Prostate gland (tissue), 2 donors: ENCODE measurements at places on chromosomes 2 and 18. TPM values are rescaled to one million over a fixed set of nuclear protein-coding genes. Genes with fewer than 3 reads are reported as not detected.

Gene AAK1
- 77.3 TPM for total RNA-seq

Gene COLEC11
- total RNA-seq = 2.9 TPM

Gene DES
- total RNA-seq = 1,742 TPM

Gene CD8B2
- total RNA-seq = 0.55 TPM

Gene YES1
- total RNA-seq = 116 TPM

Gene AGXT
- not detected for total RNA-seq

Gene RNF144A
- total RNA-seq = 27.9 TPM

Gene CKAP2L
- 0.23 TPM for total RNA-seq

Gene SATB2
- 5.2 TPM for total RNA-seq

Gene ALLC
- 5.2 TPM for total RNA-seq

DNA sequence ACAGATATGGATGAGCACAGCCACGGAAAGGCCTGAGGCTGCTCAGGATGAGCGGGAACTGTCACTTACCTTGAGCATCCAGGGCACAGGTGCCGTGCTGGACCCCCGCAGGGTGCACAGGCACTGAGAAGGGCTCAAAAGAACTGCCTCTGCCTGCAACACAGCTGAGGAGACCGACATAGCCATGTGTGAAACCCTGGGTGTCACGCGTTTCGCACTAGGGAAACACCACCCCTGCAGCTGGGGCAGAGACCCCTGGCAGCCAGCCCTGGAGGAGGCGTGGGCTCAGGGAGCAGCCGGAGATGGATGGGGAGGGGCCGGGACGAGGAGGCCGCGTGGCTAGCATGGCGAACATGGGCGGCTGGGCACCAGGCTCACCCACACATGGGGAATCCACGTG, 228.9 kb downstream of the EIPR1 start:
- no peak for DNase-seq
- peaks cover 8% of the 10 kb centered on the region for H3K4me1 ChIP-seq
- no peaks in the 10 kb centered on the region for H3K36me3 ChIP-seq
- no peaks in the 10 kb centered on the region for H3K27me3 ChIP-seq

GRCh38 chr2:70250434-70250833, 2.0 kb upstream of the TIA1 start:
- no peak for DNase-seq
- no peaks in the 10 kb centered on the region for H3K36me3 ChIP-seq
- H3K27ac ChIP-seq = no peak overlapping the region
- no peaks in the 10 kb centered on the region for H3K4me1 ChIP-seq
- no peaks in the 10 kb centered on the region for H3K27me3 ChIP-seq
- H3K4me3 ChIP-seq = no peak overlapping the region

DNA sequence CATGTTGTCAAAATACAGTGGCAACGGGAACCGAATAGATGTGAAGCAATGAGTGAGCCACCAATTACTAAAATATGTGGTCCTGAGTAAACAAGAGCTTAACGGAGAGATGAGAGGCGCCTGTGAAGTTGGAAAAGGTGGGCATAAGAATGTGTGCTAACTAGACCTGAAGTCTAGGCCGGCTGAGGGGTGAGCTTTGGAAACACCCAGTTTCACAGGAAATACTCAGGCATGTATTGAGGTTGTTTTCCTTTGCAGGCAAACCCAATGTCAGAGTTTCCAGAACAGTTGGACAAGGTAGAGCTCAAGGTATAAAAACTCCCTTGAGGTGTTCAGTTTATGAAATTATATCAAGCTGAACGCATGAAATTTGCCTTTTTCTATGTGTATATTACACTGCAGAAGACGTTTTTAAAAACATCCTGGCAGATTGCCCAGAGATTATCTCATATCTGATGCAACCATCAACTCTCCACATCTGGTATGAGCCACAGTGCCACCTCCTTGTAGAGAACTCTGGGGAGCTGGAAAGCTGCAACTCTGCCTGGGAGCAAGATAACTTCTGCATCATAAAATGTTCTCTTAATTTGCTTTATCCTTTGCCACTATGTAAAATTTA, 3.9 kb upstream of the WDSUB1 start:
- DNase-seq = no peak
- no peak overlapping the region for H3K4me3 ChIP-seq
- H3K36me3 ChIP-seq = no peaks in the 10 kb centered on the region
- no peak overlapping the region for H3K27ac ChIP-seq
- H3K27me3 ChIP-seq = no peaks in the 10 kb centered on the region

- H3K27me3 ChIP-seq = no peaks in the 10 kb centered on the region
- no peaks in the 10 kb centered on the region for H3K36me3 ChIP-seq
- DNase-seq = no peak
- H3K4me3 ChIP-seq = no peak overlapping the region
- no peaks in the 10 kb centered on the region for H3K4me1 ChIP-seq
These were observed 12.0 kb upstream of the NAT8 start for GRCh38 chr2:73654175-73654574.

- H3K4me1 ChIP-seq = peaks cover 26% of the 10 kb centered on the region
- DNase-seq = no peak
- H3K27me3 ChIP-seq = no peaks in the 10 kb centered on the region
- no peak overlapping the region for H3K4me3 ChIP-seq
- H3K36me3 ChIP-seq = no peaks in the 10 kb centered on the region
These were observed 5.6 kb downstream of the MERTK start for GRCh38 chr2:111903930-111904439.

GRCh38 chr2:105580216-105580615, 164.5 kb upstream of the NCK2 start:
- H3K36me3 ChIP-seq = no peaks in the 10 kb centered on the region
- no peak overlapping the region for H3K4me3 ChIP-seq
- no peak overlapping the region for H3K27ac ChIP-seq
- H3K4me1 ChIP-seq = no peaks in the 10 kb centered on the region
- H3K27me3 ChIP-seq = no peaks in the 10 kb centered on the region
- DNase-seq = no peak

DNA sequence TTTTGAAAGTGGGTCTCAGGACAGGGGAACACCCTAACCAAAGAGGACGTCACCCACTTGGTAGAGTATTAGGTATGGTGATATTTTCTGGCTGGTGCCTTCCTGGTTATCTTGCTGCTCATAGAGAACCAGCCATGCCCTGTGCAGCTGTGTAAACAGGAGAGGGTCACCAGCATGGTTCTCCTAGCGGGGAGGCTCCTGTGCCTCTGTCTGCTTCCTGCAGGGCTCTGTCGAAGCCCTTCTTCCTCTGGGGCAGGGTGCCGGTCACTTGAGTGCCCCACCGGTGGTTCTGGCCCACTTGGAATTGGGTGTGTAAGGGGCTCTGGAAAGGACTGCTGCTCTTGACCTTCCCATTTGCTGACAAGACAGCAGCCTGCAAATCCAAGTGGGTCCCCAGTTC, 131.6 kb upstream of the MSH6 start:
- no peak overlapping the region for H3K4me3 ChIP-seq
- DNase-seq = no peak
- H3K36me3 ChIP-seq = no peaks in the 10 kb centered on the region
- peaks cover 2% of the 10 kb centered on the region for H3K27me3 ChIP-seq
- no peak overlapping the region for H3K27ac ChIP-seq

- no peak overlapping the region for H3K27ac ChIP-seq
- H3K4me3 ChIP-seq = no peak overlapping the region
- H3K36me3 ChIP-seq = no peaks in the 10 kb centered on the region
- no peaks in the 10 kb centered on the region for H3K4me1 ChIP-seq
These were observed 375.1 kb upstream of the KCNH7 start for GRCh38 chr2:163213661-163214081.

DNA sequence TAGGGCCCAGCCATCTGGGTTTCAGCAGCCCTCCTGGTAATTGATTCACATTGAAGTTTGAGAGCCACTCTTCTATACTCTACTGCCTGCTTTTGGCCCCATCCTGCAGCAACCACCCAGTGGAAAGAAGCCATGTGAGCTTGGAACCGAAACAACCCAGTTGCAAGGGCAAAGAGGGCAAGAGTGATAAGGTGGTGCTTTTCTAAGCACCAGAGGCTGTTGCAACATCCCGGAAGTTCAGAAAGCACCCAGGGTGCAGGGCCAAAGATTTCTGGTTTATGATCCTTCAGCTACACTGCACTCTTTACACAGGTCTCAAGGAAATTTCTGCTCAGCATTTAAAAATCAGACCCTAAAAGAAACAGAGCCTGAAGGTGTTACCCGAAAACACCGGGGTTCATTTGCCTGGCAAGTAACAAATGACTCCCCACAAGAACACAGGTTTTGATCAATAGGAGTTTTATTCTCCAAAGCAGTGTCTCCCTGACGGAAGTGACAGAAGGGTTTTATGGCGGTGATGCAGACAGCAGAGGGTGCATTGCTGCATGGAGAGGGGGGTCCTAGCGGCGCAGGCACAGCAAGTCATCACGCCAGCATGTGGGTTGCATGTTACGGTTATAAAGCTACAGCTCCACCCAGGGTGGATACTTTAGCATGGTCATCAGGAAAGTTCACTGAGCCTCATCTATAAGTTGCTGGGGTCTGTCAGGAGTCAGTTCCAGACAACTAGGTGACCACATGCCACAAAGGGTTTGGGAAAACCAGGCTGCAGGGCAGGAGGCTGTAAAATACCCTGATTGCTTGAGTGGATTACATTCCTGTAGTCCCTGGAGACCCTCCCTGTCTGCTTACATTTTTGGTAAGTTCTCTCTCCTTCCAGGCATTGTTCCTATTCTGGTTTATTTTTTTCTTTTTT, 28.8 kb upstream of the TMEM37 start:
- no peaks in the 10 kb centered on the region for H3K4me1 ChIP-seq
- no peak overlapping the region for H3K27ac ChIP-seq
- no peak overlapping the region for H3K4me3 ChIP-seq
- peak; percentile 22 for DNase-seq
- H3K27me3 ChIP-seq = no peaks in the 10 kb centered on the region

- H3K27me3 ChIP-seq = no peaks in the 10 kb centered on the region
- DNase-seq = peak; percentile 92
- H3K27ac ChIP-seq = peak overlapping the region; percentile 85
- no peaks in the 10 kb centered on the region for H3K4me1 ChIP-seq
- peak overlapping the region; percentile 97 for H3K4me3 ChIP-seq
- H3K36me3 ChIP-seq = no peaks in the 10 kb centered on the region
These were observed 219.1 kb downstream of the RTP5 start for GRCh38 chr2:242088471-242089212.

DNA sequence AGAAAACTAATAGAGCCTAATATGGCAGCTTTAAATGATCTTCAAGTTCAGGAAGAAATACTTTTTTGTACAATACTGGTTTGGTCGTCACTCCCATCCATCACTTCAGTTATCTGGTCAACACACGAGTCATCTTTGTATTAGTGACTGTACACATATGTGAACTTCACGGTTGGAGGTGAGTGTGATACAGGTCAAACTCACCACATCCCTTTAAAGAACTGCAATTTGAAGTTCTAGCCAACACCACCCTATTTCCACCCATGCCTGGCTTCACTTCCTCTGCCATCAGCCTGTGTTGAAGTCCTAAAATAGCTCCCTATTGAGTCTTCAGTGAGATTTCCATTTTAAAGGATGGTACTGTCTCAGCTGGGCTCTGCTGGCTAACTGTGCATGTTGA, 361.9 kb downstream of the TXNL1 start:
- no peaks in the 10 kb centered on the region for H3K4me1 ChIP-seq
- no peaks in the 10 kb centered on the region for H3K36me3 ChIP-seq
- no peak overlapping the region for H3K27ac ChIP-seq

- H3K27me3 ChIP-seq = no peaks in the 10 kb centered on the region
- H3K27ac ChIP-seq = no peak overlapping the region
- H3K4me3 ChIP-seq = no peak overlapping the region
- DNase-seq = no peak
- H3K4me1 ChIP-seq = no peaks in the 10 kb centered on the region
These were observed 57.4 kb upstream of the EPAS1 start for GRCh38 chr2:46239847-46240181.

- H3K4me1 ChIP-seq = no peaks in the 10 kb centered on the region
- H3K27me3 ChIP-seq = no peaks in the 10 kb centered on the region
- no peak for DNase-seq
- no peak overlapping the region for H3K27ac ChIP-seq
- no peak overlapping the region for H3K4me3 ChIP-seq
- H3K36me3 ChIP-seq = no peaks in the 10 kb centered on the region
These were observed 102.2 kb upstream of the FZD7 start for GRCh38 chr2:201931475-201931874.

DNA sequence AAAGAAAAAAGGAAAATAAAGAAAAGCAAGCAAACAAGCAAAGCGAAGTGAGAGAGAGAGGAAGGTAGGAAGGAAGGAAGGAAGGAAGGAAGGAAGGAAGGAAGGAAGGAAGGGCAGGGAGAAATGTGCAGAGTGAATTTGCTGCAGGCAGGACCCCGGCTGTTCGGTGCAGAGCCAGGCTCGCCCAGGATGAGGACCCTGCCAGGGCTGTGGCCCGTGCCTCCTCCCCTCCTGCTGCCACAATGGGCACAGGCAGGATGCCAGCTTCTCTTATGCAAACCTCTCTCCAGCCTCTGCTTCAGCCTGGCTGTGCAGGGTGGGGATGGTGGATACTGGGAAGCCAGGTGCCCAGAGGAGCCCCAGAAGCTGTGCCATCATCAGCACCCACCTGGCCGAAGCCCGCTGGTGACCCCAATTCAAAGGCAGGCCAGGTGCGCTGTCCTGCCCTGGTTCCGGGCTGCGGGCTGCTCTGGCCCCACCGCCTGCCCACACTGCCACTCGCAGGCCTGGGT, 3.2 kb downstream of the GPR17 start:
- H3K4me1 ChIP-seq = peaks cover 2% of the 10 kb centered on the region
- no peaks in the 10 kb centered on the region for H3K36me3 ChIP-seq
- no peak overlapping the region for H3K27ac ChIP-seq
- peak; percentile 22 for DNase-seq

GRCh38 chr2:9156483-9156882, 50.1 kb upstream of the ASAP2 start:
- H3K4me1 ChIP-seq = no peaks in the 10 kb centered on the region
- H3K4me3 ChIP-seq = no peak overlapping the region
- DNase-seq = no peak
- H3K27me3 ChIP-seq = no peaks in the 10 kb centered on the region
- H3K27ac ChIP-seq = no peak overlapping the region

DNA sequence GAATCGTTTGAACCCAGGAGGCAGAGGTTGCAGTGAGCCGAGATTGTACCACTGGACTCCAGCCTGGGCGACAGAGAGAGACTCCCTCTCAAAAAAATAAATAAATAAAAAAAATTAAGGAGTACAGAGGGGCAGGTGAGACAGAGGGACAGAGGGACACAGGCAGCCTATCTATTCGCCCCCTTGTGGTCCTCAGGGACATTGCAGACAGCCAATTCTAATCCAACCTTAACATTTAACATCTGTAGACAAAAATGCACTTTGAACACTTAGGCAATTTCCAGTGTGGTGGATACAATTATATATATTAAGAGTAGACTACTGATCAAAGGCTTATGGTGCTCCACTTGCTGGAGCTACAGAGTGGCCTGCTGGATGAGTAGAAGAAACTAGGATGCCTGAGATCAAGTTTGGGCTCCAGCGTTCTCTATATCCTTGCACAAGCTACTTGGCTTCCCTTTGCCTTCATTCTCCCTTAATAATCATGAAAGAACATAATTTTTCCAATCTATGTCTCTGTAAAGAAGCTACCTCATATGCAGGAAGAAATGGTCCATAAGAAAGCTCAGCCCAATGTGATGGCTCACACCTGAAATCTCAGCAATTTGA, 8.2 kb upstream of the SMARCAL1 start:
- no peak overlapping the region for H3K4me3 ChIP-seq
- DNase-seq = no peak
- H3K36me3 ChIP-seq = no peaks in the 10 kb centered on the region
- no peak overlapping the region for H3K27ac ChIP-seq
- H3K27me3 ChIP-seq = no peaks in the 10 kb centered on the region

- no peak overlapping the region for H3K27ac ChIP-seq
- no peaks in the 10 kb centered on the region for H3K4me1 ChIP-seq
- no peak for DNase-seq
- H3K4me3 ChIP-seq = no peak overlapping the region
- no peaks in the 10 kb centered on the region for H3K27me3 ChIP-seq
These were observed 33.0 kb downstream of the CYRIA start for GRCh38 chr2:16632598-16632997.
